Neuronal stem cell (in vitro differentiated cells): ENCODE measurements at places on chromosomes 5 and 9.

- no peak overlapping the region for H3K27ac ChIP-seq
- no peak overlapping the region for H3K4me3 ChIP-seq
Measured at GRCh38 chr5:152676196-152676595, 271.1 kb upstream of the NMUR2 start.

- peaks cover 6% of the 10 kb centered on the region for H3K4me1 ChIP-seq
- peak within 1 kb of the TSS; percentile 81 for H3K27ac ChIP-seq
- DNase-seq, result peak; percentile 67
Measured at GRCh38 chr5:178232124-178232919, at the start of gene PHYKPL. PHYKPL (minus strand) TSS chr5:178232802; CDS start chr5:178232550, 252 bp downstream.

- H3K27me3 ChIP-seq, result no peaks in the 10 kb centered on the region
- no peak for DNase-seq
- H3K4me3 ChIP-seq, result no peak overlapping the region
- no peak overlapping the region for H3K27ac ChIP-seq
Measured at GRCh38 chr5:53031695-53032096, 42.5 kb downstream of the ITGA2 start.

GRCh38 chr9:122071715-122072114, 21.4 kb downstream of the TTLL11 start:
- no peaks in the 10 kb centered on the region for H3K36me3 ChIP-seq
- no peaks in the 10 kb centered on the region for H3K4me1 ChIP-seq
- no peak for DNase-seq
- no peaks in the 10 kb centered on the region for H3K27me3 ChIP-seq
- no peak overlapping the region for H3K4me3 ChIP-seq

DNA sequence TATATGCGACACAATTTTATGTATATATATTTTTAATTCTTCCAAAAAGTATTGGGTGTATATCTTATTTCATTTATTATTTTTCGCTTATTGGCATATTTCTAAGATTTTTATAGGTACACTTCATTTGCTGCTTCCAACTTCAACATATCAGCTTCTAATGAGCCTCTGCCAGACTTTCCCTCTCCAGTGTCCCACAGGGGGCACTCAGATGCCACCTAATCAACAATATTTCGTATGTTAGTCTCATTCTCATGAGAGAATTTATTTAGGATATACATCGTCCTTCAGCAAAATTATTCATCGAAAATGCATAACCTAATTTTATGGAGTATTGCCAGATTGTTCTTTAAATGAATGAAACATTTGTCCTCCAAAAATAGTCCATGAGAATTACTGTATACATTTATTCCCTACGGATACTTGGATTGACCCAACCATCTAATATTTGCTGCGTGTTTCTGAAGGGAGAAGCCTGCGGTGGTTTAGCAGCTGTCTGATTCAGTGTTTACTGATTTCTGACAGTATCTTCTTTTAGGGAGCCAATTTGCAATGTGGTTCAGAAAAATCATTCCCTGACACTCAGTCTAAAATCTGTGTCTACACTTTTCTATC, 100.6 kb upstream of the SELENOP start:
- peaks cover 2% of the 10 kb centered on the region for H3K4me1 ChIP-seq
- DNase-seq, result no peak
- no peaks in the 10 kb centered on the region for H3K36me3 ChIP-seq

DNA sequence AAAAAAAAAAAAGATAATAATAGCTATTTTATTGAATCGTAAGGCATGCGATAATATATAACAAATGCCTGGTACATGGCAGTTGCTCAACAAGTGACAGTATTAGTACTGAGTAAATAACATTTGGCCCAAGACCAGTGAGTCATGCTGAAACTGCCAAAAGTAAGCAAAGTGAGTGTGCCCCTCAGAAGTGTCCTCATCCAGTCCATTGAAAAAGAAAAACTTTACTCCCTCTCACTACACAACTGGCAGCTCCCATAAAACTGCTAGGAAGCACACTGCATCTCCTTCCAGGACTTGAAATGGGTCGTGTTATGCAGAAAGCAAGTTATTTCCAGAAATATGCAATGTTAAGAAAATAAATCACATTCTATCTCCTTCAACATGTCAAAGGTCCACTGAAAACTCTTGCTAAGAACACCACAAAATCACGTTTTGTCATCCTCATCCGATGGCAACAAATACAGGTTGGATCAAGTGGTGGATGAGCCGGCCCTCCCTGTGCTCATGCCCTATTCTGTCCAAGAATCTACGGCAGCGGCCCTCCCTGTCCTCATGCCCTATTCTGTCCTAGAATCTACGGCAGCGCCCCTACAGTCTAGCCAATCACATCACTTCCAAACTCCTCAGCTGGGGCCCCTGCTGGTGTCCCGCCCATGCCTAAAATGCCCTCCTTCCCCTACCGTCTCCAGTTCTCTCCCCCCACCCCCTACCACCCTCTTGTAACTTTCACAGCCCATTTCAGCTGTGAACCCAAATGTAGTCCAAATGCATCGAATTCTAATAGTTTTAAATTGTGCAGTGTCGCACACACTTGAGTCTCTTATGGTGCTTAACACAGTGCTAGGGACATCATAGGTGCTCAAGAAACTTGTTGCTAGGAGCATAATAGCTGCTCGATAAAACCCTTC, 12.5 kb downstream of the PTCH1 start:
- H3K36me3 ChIP-seq, result peaks cover 81% of the 10 kb centered on the region
- DNase-seq, result no peak
- peaks cover 18% of the 10 kb centered on the region for H3K4me1 ChIP-seq
- H3K27ac ChIP-seq, result no peak overlapping the region
- H3K27me3 ChIP-seq, result no peaks in the 10 kb centered on the region

DNA sequence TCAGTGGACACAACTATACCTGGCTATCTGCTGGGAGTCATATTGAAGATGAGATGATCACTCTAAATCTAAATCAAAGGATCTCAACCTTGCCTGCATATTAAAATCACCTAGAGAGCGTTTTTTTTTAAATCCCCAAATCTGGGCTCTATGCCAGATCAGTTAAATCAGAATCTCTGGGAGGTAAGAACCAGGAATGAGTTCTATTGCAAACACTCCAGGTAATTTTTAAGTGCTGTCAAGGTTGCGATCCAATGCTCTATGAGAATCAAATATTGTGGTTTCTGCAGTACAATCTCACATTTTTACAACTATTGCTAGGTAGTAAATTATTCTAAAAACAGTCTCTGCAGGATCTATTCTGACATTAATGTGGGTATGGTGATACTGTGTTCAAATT, 202.3 kb upstream of the OR13F1 start:
- no peak overlapping the region for H3K4me3 ChIP-seq
- no peaks in the 10 kb centered on the region for H3K27me3 ChIP-seq
- peaks cover 1% of the 10 kb centered on the region for H3K4me1 ChIP-seq
- no peaks in the 10 kb centered on the region for H3K36me3 ChIP-seq
- H3K27ac ChIP-seq, result no peak overlapping the region
- no peak for DNase-seq

DNA sequence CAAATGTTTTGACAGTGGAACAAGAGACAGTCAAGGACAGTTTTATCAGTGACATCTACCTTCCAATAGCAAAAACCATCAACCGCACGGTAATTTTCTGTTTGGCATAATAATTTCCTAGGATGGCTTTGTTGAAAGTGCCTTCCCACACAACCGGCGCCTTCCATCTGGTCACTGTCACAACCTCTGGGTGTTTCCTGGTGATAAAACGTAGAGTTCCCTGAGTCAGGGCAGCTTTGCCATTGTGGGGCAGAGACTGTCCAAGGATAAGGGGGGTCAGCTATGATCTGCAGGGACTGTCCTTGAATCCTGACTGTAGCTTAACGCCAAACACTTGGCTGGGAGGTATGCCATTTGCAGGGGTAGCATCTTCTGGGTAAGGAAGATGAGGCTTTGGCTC, 47.6 kb downstream of the GGTA1 start:
- H3K36me3 ChIP-seq, result no peaks in the 10 kb centered on the region
- H3K27ac ChIP-seq, result no peak overlapping the region
- no peaks in the 10 kb centered on the region for H3K27me3 ChIP-seq

DNA sequence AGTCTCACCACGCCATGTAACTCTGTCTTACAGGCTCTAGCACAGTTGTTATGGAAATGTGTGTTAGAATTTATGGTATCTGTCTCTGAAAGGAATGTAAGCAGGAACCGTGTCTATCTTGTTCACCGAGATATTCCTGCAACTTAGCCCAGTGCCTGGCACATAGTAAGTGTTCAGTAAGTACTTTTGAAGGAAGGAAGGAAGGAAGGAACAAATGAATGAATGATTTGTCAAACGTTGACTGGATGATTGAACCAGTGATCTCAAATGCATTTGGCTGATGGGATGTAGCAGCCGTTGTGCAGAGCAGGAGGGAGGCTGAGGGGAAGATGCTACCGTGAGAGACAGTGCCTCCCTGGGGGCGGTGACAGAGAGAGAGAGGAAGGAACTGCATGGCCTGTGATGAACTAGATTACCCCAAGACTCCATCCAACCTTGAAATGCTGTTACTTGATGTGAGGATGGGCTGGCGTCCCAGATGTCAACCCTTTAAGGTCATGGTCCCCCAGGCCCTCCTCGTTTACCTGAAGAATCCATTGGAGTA, 47.5 kb upstream of the PPARGC1B start:
- no peaks in the 10 kb centered on the region for H3K4me1 ChIP-seq
- H3K27me3 ChIP-seq, result peaks cover 5% of the 10 kb centered on the region
- no peak overlapping the region for H3K4me3 ChIP-seq
- no peak for DNase-seq
- no peaks in the 10 kb centered on the region for H3K36me3 ChIP-seq

DNA sequence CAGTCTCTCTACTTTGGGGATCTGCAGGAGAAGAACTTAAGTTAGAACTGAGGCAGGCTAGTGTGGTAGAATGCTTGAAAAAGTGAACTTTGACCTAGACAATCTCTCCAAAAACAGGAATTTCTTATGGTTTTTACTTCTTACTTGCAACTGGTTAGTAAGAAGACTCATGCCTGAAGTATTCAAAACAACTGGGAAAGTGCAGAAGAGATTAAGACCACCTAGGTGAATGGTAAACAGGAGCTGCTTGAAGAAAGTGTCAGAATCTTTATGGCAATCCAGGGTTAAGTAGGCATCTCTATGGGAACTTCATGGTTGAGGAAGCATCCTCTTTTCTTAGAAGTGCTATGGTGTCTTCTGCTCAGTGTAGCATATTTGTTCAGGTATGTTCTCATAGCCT, 428.6 kb upstream of the TLE4 start:
- H3K27ac ChIP-seq, result no peak overlapping the region
- no peaks in the 10 kb centered on the region for H3K4me1 ChIP-seq
- H3K4me3 ChIP-seq, result no peak overlapping the region
- DNase-seq, result no peak
- H3K36me3 ChIP-seq, result no peaks in the 10 kb centered on the region

- no peak overlapping the region for H3K27ac ChIP-seq
- no peaks in the 10 kb centered on the region for H3K36me3 ChIP-seq
- DNase-seq, result no peak
- H3K4me1 ChIP-seq, result no peaks in the 10 kb centered on the region
- H3K4me3 ChIP-seq, result no peak overlapping the region
Measured at GRCh38 chr5:157983906-157984551, 125.1 kb upstream of the CLINT1 start.

DNA sequence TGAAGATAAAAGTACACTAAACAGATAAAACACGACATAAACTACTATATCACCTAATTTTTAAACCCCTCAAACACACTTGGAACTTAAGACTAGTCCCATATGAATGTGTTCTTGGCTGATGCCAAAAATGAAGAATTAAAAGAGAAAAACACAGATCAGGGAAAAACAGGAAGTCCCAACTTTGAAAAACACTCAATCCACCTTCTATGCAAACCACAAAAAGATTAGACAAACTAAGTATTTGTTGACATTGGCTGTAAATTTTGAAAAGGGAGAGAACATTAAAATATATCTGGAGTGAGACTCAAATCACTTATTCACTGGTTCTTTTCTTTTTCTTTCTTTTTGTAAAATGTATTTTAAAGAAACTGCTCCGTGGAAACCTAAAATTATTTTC, 81.4 kb downstream of the ANKH start:
- H3K36me3 ChIP-seq, result no peaks in the 10 kb centered on the region
- H3K4me1 ChIP-seq, result peaks cover 6% of the 10 kb centered on the region
- DNase-seq, result no peak
- no peak overlapping the region for H3K4me3 ChIP-seq

DNA sequence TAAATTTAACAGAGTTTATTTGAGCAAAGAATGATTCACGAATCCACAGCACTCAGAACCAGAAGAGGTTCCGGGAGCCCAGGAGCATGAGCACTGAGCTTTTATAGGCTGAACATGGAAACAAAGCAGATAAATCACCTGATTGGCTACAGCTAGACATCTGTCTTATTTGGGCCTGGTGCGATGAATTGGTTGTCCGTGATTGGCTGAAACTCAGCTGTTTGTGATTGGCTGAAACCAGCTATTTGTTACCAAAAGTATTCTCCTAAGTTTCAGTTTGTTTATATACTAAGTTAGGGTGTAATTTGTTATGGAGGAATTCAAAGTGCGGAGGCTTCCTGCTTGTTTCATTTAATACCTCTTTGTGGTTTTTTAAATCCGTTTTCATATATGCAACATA, 15.8 kb upstream of the LCP2 start:
- peaks cover 12% of the 10 kb centered on the region for H3K4me1 ChIP-seq
- no peak overlapping the region for H3K27ac ChIP-seq
- no peaks in the 10 kb centered on the region for H3K36me3 ChIP-seq

- no peak overlapping the region for H3K4me3 ChIP-seq
- no peak for DNase-seq
- H3K27me3 ChIP-seq, result no peaks in the 10 kb centered on the region
Measured at GRCh38 chr5:82365744-82366228, 87.6 kb upstream of the RPS23 start.

- H3K36me3 ChIP-seq, result no peaks in the 10 kb centered on the region
- no peak overlapping the region for H3K4me3 ChIP-seq
- H3K27me3 ChIP-seq, result no peaks in the 10 kb centered on the region
- H3K27ac ChIP-seq, result no peak overlapping the region
Measured at GRCh38 chr5:55004729-55005128, 19.3 kb upstream of the GZMK start.

GRCh38 chr9:21395778-21396717, 10.8 kb upstream of the IFNA2 start:
- no peak overlapping the region for H3K27ac ChIP-seq
- H3K27me3 ChIP-seq, result no peaks in the 10 kb centered on the region
- no peaks in the 10 kb centered on the region for H3K36me3 ChIP-seq
- peak overlapping the region; percentile 49 for H3K4me3 ChIP-seq

GRCh38 chr5:79030663-79031484, 38.6 kb downstream of the DMGDH start:
- no peak overlapping the region for H3K27ac ChIP-seq
- no peaks in the 10 kb centered on the region for H3K4me1 ChIP-seq
- H3K4me3 ChIP-seq, result no peak overlapping the region
- DNase-seq, result no peak
- H3K36me3 ChIP-seq, result no peaks in the 10 kb centered on the region

DNA sequence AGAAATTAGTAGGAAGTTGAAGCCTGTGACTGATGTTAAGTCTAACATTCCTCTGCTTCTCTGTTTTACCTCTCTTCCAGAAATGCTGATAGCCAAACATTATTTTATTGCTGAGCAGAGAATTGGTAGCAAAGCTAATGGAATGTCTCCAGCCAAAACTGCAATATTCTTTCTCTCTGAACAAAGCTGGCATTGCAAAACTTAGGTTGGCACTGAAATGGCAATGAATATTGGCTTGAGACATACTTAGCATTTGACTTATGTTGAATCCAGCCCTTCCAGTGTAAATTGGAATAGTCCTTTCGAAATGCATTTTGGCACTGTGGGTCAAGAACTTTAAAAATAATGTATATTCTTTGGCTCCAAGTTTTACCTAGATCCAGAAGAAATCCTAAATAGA, 21.1 kb downstream of the FAF2 start:
- no peaks in the 10 kb centered on the region for H3K4me1 ChIP-seq
- no peak for DNase-seq
- H3K27ac ChIP-seq, result no peak overlapping the region
